ENCODE measurements at places on chromosomes 1 and 21. TPM values are rescaled to one million over a fixed set of nuclear protein-coding genes. Genes with fewer than 3 reads are reported as not detected.
A peak's percentile ranks its signal among the peaks of the same experiment; 100 is the strongest.

- H3K27ac ChIP-seq = no peak overlapping the region
- no peak for DNase-seq
- no peaks in the 10 kb centered on the region for H3K27me3 ChIP-seq
Observed at GRCh38 chr1:169739980-169740379, 6.1 kb upstream of the SELE start.

- H3K4me1 ChIP-seq = peaks cover 36% of the 10 kb centered on the region
- DNase-seq = no peak
- H3K36me3 ChIP-seq = peaks cover 4% of the 10 kb centered on the region
Observed at GRCh38 chr1:39277879-39278278, 73.4 kb downstream of the MACF1 start.

- H3K27me3 ChIP-seq = no peaks in the 10 kb centered on the region
- no peak for DNase-seq
Observed at GRCh38 chr1:113659556-113659955, 99.7 kb downstream of the PHTF1 start.

DNA sequence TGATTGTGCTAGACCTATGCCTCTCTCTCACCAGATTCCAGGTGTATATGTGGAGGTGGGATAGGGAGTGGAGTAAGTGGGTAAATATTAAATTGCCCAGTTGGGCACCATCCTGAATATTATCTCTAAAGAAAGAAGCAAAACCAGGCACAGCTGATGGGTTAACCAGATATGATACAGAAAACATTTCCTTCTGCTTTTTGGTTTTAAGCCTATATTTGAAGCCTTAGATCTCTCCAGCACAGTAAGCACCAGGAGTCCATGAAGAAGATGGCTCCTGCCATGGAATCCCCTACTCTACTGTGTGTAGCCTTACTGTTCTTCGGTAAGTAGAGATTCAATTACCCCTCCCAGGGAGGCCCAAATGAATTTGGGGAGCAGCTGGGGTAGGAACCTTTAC is at the start of gene FCER1A:
FCER1A (plus strand) TSS at position 242 of the 400 bp plus-strand sequence; CDS start at position 271, 29 bp downstream.
- no peak within 1 kb of the TSS for H3K4me3 ChIP-seq
- H3K27me3 ChIP-seq = no peaks in the 10 kb centered on the region
- H3K36me3 ChIP-seq = no peaks in the 10 kb centered on the region
- no peak within 1 kb of the TSS for H3K27ac ChIP-seq
- no peaks in the 10 kb centered on the region for H3K4me1 ChIP-seq

DNA sequence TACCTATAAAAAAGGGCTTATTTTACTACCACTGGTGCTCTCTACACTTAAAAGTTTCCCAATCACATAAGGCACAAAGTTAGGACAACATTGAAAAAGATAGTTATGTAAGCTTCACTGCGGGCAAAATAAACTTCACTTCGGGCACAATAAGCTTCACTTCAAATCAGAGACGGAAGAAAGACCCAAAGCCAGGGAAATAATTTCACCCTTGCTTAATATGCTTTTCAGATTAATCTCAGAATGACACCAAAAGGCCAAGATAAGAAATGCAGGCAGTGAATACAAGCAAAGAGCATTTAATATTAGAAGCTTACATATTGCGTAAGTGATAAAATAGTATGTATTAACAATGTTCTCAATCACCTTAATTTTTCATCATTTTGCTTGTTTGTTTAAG is 444.2 kb downstream of the SETD4 start:
- no peak overlapping the region for H3K27ac ChIP-seq
- no peaks in the 10 kb centered on the region for H3K36me3 ChIP-seq
- no peak overlapping the region for H3K4me3 ChIP-seq
- H3K4me1 ChIP-seq = no peaks in the 10 kb centered on the region
- DNase-seq = no peak

AADACL3 gene
- total RNA-seq = not detected

PLEKHN1 gene
- 1.1 TPM for total RNA-seq

DNA sequence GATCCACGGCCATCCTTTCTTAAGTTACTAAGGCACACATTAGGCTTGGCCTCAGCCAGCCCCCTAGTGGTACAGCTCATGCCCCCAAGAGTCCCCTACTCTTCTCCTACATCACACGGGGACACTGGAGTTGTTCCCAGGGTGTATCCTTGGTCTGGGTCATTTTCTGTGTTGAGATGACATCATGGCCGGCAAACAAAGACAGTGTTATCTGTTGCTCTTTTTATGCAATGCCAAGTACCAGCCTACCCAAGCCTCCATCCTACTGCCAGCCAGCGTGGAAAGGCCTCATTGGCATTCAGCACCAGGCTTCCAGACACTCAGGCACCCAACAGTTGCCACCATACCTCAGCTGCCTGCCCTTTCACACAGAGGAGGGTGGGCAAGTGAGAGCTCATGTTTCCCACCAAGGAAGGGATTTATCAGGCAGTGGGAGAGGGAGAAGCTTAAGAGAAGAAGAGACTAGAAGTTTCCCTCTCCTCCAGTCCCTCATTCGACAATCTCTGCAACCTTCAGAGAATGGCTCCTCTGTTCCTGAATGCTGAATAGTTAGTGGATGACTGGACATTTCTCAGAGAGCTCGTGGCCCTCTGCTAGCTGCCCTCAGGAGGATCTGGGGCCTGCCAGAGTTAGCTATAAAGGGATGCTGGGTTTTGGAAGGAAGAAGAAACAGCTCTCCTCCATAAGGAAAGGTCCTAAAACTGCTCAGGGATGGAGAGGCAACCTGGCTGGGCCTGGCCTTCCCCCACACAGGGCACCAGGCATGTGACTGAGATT is 17.7 kb downstream of the CBR1 start:
- no peaks in the 10 kb centered on the region for H3K4me1 ChIP-seq
- DNase-seq = no peak
- H3K27me3 ChIP-seq = no peaks in the 10 kb centered on the region
- H3K36me3 ChIP-seq = no peaks in the 10 kb centered on the region

HOOK1 gene
- 8.4 TPM for total RNA-seq

RAB42 gene
- 5.8 TPM for total RNA-seq

- H3K4me3 ChIP-seq = no peak overlapping the region
- H3K27me3 ChIP-seq = no peaks in the 10 kb centered on the region
- H3K36me3 ChIP-seq = no peaks in the 10 kb centered on the region
- H3K27ac ChIP-seq = peak overlapping the region; percentile 17
Observed at GRCh38 chr1:203346060-203346768, 4.7 kb downstream of the FMOD start.

- H3K27me3 ChIP-seq = no peaks in the 10 kb centered on the region
- H3K4me1 ChIP-seq = peaks cover 3% of the 10 kb centered on the region
- H3K36me3 ChIP-seq = no peaks in the 10 kb centered on the region
- H3K4me3 ChIP-seq = no peak overlapping the region
- H3K27ac ChIP-seq = no peak overlapping the region
Observed at GRCh38 chr1:84370831-84371394, 27.4 kb upstream of the DNASE2B start.

GRCh38 chr1:68116643-68117235 is 66.3 kb upstream of the DIRAS3 start:
- H3K4me1 ChIP-seq = no peaks in the 10 kb centered on the region
- DNase-seq = peak; percentile 31
- peaks cover 7% of the 10 kb centered on the region for H3K36me3 ChIP-seq
- H3K4me3 ChIP-seq = no peak overlapping the region
- H3K27ac ChIP-seq = no peak overlapping the region
- no peaks in the 10 kb centered on the region for H3K27me3 ChIP-seq

ADCY10 gene
- 0.11 TPM for total RNA-seq

GRCh38 chr1:99784143-99784542 is 17.7 kb upstream of the FRRS1 start:
- no peak overlapping the region for H3K4me3 ChIP-seq
- H3K27ac ChIP-seq = no peak overlapping the region
- no peak for DNase-seq
- no peaks in the 10 kb centered on the region for H3K4me1 ChIP-seq

GRCh38 chr1:38773483-38773882 is 86.1 kb downstream of the RRAGC start:
- no peaks in the 10 kb centered on the region for H3K4me1 ChIP-seq
- H3K27me3 ChIP-seq = no peaks in the 10 kb centered on the region
- no peaks in the 10 kb centered on the region for H3K36me3 ChIP-seq
- no peak overlapping the region for H3K4me3 ChIP-seq
- no peak for DNase-seq
- H3K27ac ChIP-seq = no peak overlapping the region

S100A14 gene
- total RNA-seq = 92.6 TPM
